ENCODE measurements at places on chromosomes 7 and 10.

DNA sequence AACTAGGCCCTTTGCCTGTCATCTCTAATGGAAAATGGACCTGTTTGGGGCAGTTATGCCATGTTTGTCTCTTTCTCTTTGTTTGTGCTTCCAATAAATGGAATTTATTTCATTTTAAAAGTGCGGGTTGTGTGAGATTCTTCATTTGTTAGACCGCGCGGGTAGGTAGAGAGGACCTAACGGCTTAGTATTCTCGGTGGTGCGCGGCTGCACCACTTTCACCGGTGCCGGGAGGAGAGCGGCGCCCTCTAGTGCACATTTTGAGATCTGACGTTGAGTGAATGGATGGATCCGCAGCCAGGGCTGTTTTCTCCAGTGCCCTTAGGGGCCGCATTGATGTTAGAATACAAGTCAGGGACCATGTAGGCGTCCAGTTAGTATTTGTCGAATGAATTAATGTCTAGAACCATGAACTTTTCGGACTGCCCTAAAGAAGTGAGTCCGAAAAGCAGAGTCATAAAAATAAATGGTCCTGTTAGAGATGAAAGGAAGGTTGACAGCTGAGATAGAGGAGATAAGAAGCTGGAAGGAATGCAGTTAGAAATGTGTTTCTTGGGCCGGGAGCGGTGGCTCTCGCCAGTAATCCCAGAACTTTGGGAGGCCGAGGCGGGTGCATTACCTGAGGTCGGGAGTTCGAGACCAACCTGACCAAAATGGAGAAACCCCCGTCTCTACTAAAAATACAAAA, 29.3 kb upstream of the GIMAP8 start:
- peak; percentile 93 for DNase-seq

DNA sequence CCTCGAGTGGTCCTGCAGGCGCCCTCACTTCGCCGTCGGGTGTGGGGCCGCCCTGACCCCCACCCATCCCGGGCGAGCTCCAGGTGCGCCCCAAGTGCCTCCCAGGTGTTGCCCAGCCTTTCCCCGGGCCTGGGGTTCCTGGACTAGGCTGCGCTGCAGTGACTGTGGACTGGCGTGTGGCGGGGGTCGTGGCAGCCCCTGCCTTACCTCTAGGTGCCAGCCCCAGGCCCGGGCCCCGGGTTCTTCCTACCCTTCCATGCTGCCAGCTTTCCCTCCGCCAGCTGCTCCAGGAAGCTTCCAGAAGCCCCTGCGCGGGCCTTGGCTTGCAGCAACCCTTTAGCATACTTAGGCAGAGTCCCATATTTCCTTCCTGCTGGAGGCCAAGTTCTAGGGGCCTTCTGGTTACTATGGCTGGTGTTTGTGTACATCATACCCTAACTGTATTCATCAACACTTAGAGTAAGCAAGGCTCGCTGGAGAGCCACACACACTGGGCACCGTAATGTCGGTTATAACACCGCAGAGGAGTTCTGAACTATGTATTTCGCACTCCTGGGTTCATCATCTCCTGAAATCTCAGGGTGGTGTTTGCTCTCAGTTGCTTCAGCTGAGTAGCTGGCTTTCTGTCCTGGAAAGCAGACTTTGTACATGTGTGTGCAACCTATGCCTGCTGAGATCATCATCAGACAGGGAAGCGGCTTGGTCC, 471 bp downstream of the MGMT start:
- DNase-seq, result no peak

DNA sequence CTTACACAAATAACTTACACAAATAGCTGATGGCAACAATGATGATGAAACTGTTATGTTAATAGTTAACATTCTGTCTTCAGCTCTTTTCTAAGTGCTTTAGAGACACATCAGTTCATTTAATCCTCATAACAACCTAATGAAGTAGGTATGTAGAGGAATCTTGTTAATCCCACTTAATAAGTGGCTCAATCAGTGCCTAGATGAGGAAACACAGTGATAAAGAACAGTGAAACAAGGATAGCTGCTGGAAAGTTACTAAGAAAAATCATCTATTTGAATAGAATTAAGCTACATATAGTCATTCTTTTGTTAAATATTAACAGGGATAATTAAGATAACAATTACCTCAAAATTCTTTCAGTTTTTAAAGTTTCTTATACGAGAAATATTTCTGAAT, 487.6 kb downstream of the ARL4A start:
- DNase-seq, result no peak

DNA sequence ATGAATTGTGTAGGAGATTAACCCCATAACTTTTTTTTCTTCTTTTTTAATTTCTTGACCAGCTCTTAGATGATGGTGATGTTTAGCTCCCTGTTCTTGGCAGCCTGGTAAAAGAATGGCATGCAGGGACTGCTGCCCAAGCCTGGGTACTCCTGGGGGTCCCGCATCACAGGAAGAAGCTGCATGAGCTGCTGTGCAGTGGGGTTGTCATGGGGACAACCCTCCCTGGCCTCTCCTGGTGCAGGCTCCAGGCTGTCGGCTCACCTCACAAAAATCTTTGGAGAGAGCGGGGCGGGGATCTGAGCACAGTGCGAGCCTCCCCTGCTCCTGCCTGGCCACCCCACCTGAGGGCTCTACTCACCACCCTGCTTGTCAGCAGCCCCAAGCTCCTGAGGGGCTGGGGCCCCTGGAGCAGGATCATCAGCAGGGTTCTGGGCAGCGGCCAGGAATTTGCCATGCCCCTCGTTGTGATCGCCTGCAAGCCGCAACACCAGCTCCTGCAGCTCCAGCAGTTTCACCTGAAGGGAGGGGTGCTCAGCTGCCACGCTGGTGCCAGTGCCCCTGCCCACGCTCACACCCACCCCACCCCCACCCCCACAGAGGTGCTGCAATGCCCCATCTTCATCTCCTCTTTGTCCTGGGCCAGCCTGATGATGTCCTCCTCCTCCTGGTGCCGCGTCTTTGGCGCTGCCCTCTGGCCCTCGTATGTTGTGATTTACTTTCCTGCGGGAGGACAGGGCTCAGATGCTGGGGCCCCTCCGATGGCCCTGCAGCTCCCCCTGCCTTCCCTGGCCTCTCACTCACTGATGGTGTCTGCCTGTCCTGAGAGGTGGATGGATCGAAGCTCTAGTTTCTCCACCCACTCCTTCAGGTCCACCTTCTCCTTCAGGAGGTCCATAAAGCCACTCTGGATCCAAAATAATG, 15.5 kb upstream of the MTPAP start:
- no peak for DNase-seq

DNA sequence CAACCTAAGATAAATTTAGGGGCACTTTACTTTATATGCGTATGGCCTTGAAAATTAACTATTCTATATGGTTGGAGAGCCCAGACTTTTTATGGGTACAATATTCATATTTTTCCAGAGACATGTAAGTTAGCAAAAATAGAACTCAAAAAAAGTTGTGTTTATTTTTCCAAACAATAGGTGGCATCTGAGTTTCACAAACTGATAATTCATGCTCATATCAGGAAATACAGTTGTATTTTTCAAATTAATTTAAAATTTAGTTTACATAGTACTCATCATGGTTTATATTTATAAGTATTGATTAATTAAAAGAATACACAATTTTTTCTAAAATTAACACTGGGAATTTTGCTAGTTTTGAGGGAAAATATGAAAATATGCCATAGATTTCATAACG, 34.6 kb downstream of the ANKRD7 start:
- DNase-seq, result no peak

DNA sequence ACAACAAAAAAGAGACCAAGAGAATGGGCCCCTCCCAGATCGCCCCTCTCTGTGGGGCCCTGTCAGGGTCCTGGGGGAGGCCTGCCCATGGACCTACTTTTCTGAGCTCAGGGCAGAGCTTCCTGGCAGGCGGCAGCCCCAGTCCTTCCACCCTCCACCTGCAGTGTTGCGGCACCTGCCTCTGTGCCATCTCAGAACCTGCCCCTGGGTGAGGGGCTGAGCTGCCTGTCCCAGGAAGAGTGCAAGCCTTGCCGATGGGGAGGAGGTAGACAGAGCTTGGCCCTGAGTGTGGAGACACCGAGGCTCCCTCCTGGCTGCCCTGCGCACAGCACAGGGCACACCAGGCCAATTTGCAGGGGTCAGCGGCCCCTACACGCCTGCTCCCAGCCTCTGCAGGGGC, 67.5 kb downstream of the UNCX start:
- no peak for DNase-seq

DNA sequence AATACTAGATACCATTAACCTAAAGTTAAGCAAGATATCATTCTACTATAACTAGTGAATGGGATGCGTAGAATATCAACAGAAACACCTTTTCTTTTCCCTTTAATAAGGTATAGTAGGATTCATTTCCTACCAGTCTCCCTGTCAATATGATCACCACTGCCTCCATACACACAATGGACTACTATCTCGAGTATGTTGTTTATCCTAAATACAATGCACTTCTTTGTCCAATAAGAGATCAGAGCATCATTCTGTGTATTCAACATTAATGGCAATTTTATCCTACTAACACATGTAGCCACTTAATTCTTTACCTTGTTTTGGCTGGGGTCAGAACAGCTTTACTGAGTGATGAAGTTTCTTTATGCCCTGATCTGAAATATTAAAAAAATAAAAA, 276.3 kb downstream of the TFEC start:
- DNase-seq, result no peak

DNA sequence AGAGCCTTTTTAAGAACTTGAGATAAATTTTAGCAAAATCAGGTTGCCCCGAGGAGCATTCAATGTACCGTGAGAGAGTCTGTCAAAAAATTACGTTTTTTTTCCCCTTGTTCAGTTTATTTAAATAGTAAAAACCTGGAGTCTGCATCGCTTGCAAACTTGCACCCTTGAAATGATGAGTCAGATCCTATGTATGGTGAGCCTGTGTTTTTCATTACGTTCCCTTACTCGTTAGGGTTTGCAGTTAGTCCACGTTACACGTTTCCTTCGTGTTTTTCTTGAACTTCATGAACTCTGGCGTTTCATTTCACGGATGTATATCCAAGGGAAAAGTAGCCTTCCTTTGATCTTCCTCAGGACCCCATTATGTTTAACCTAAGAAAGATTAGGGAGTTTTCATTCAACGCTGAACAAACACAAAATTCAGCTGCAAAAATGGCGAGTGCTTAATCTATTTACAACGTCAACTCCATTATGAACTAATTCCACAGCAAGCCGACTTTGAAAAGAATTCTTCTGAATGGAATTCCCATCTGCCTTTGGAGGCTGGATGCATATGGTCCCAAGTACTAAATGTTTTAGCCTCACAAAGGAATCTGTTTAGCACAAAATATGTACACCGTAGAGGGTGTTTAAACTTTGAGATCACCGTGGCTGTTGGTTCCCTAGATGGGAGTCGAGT, 182.4 kb downstream of the MYOF start:
- no peak for DNase-seq
